ENCODE measurements at places on chromosomes 3 and 15.

- no peak for DNase-seq
Measured at GRCh38 chr3:197027151-197027895, 2.3 kb downstream of the MELTF start.

DNA sequence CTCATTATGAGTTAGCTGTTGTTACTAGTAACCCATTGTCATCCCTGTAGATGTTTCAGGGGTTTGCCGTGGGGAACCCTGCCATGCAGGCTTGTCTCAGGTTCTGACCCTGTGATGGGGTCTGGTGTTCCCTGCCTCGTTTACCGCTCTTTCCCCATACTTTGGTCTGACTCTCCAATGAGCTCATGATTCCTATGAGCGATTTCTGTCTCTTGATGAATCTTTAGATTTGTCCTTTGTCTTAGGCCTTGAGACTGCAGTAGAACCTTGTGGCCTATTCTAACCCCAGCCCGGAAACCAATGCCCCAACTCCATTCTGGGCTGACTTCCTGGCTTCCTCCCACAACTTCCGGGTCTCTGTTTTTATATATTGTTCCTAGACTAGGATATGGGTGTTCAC lies 11.3 kb upstream of the IQGAP1 start:
- DNase-seq = no peak

GRCh38 chr15:47588958-47589357 lies 128.3 kb upstream of the SEMA6D start:
- DNase-seq = no peak

DNA sequence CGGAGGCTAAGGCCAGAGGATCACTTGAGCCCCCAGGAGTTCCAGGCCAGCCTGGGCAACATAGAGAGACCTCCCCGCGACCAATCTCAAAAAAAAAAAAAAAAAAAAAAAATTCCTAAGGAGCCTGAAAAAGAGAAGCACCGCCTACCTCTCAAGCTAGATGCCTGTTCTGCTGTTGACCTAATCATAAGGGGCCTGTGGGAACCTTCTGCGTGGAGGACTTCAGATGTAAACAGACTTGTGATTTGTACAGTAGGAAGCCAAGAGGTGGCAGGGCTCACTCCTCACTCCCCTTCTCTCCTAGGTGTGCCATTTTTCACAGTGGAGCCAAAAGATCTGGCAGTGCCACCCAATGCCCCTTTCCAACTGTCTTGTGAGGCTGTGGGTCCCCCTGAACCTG lies 3.2 kb downstream of the TYRO3 start:
- no peak for DNase-seq

DNA sequence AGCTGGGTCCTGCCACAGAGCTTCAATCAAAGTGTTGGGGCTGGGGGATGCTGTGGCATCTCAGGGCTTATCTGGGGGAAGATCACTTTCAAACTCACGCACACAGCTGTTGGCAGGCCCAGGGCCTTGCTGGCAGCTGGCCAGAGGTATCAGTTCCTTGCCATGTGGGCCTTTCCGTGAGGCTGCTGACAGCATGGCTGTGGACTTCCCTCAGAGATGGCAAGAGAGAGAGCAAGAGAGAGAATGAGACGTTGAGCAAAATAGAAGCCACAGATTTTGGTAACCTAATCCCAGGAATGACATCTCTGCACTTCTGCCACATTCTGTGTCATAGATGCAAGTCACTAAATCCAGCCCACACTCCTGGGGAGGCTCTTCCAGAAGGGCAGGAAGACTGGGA lies 91.0 kb downstream of the TPRG1 start:
- DNase-seq = no peak

DNA sequence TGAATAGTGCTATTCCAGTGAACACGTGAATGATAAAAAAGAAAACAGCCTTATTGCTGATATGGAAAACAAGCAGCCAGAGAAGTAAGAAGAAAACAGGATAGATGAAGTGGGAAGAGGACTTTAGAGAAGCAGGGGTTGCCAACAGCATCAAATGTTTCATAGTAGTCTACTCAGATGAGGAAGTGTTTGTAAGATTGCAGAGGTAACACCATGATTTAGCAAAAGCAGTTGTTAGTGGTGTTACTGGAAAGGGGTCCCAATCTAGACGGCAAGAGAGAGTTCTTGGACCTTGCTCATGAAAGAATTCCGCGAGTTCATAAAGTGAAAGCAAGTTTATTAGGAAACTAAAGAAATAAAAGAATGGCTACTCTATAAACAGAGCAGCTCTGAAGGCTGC lies 108.8 kb upstream of the MCTP2 start:
- no peak for DNase-seq

- DNase-seq = no peak
Measured at GRCh38 chr15:53837263-53837662, 77.8 kb upstream of the WDR72 start.

DNA sequence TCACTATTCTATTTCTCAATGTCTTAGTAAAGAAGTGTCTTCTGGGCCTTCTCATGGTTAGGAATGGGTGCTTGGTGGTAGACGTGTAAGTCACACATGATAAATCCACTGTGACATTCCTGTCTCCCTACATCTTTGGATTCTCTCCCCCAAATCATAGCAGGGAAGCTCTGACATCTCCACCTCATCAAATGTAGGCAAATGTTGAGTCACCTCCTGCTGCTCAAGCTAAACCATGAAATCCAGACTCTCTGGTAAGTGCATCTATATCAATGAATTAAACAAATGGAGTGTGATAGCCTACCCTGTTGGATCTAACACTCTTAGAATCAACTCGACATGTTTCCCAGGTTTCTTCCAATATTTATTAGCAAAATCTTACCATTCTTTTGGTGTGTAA lies 42.8 kb upstream of the RPL35A start:
- DNase-seq = no peak

GRCh38 chr15:98139337-98139736 lies 178.8 kb downstream of the ARRDC4 start:
- DNase-seq = no peak

DNA sequence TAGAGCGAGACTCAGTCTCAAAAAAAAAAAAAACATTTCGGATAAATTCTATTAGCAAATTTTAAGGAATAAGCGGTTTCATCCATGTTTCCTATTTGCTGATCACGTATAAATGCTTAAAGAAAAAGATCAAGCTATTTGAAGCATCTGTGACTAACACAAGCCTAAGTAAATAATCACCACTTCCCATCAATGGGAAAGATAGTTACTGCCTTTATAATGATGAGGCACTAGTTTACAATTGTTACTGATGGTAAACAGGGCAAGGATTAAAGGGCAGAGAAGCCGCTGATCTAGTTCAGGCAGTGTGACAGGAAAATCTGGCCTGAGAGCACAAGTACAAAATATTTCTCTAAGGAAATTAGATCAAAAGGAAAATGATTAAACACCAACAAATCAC lies 13.7 kb downstream of the CLPX start:
- no peak for DNase-seq

DNA sequence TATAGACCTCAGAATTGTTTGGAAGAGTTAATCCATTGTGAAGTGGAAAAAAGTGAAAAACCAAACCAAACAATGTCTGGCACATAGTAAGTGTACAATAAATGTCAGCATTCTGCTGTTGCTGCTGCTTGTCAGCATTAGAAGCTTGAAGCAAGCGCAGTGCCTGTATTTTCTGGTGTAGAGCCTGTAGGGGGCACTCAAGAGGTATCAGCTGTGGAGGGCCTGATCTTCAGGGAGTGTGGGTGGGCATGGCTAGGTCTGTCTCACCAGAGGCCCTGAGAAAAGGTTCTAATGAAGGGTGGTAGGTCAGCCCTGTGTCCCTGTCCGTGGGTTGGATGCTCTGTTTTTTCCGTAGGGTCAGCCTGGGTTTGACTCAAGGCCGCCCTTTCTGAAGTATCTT lies 3.6 kb downstream of the ADAMTSL3 start:
- DNase-seq = no peak

DNA sequence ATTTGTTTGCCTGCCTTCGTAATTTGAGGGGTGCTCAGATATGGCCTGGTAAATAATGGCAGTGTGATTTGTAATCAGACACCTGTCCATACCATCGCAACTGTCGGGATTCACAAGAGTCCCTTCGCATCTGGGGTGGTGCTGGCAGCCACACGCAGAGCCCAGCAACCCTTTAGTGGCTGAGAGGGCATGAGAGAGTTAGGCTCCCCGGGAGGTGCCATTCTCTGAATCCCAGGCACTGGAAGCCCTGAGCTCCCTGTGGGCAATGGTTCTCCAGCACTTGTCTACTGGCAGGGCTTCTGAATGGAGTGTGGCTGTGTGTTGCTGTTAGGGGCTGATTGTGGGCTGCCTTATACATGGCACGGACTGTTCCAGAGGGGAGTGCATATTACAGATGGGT lies 230.1 kb downstream of the EBLN2 start:
- DNase-seq = no peak

DNA sequence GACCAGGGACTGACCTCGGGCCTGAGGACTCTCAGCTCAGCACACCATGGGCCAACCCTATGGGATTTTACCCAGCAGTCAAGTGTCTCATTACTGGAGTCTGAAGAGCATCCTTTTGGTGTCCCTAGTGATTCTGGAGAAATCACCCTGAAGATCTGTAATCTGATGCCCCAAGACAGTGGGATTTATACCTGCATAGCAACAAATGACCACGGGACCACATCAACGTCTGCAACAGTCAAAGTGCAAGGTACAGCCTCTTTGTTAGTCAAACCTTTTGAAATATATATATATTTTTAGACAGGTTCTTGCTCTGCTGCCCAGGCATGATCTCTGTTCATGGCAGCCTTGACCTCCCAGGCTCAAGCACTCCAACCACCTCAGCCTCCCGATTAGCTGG lies 34.2 kb upstream of the UMPS start:
- no peak for DNase-seq

GRCh38 chr3:123076112-123076495 lies 9.3 kb downstream of the PDIA5 start:
- DNase-seq = no peak

GRCh38 chr15:97645758-97646157 lies 314.7 kb upstream of the ARRDC4 start:
- no peak for DNase-seq

DNA sequence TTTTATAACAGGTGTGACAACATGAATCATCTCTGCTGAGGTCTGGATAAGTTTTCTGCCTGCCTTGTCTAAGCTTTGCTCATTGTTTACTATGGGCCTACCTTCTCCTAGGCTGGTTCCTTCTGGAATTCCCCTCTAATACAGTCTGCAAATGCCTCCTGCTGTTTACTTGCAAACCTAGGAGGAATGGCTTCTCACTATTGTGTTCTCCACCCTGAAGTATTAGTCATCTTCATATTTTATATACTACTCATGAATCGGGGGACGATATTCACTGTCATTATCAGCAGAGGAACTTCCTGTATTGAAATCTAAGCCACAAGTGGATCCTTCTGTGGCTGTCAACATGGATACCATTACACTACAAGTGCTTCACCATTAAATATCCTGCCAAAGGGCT lies 154.8 kb downstream of the PLCL2 start:
- DNase-seq = no peak

GRCh38 chr15:33005582-33005981 lies 188.9 kb downstream of the FMN1 start:
- no peak for DNase-seq

DNA sequence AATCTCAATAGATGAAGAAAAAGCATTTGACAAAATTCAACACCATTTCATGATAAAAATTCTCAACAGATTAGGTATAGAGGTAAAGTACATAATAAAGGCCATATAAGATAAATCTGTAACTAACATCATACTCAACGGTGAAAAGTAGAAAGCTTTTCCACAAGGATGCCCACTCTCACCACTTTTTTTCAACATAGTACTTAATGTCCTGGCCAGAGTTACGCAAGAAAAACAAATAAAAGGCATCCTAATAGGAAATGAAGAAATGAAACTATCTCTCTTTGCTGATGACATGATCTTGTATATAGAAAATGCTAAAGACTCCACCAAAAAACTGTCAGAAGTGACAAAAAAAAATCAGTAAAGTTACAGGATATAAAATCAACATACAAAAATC lies 33.0 kb downstream of the THBS1 start:
- no peak for DNase-seq

GRCh38 chr15:72285402-72285801 lies 13.0 kb upstream of the PARP6 start:
- DNase-seq = no peak

GRCh38 chr3:194194051-194194756 lies 58.3 kb downstream of the HES1 start:
- no peak for DNase-seq

DNA sequence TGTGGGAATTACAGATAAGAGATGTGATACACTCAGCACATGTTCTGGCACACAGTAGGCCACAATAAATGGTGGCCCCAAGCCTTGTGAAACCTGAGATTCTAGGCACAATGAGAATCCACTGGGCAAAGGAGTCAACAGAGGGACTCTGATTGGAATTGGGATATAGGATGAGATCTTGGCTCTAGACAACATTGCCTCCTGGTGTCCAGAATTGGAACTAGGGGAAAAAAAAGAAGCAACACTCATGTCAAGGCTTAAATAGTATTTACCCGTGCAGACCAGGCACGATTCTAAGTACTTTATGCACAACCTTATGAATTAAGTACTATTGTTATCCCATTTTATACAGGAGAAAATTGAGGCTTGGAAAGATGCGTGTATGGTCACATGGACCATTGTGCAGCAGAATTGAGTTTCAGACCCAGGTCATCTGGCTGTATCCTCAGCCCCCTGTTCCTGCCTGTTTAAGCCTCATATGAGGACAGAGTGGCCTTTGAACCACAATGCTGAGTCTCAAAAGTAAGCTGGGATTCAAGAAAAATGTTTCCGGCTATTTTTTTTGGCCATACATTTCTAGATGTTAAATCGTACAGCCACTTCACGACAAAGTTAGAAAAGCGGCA lies 124.8 kb downstream of the SV2B start:
- DNase-seq = no peak

DNA sequence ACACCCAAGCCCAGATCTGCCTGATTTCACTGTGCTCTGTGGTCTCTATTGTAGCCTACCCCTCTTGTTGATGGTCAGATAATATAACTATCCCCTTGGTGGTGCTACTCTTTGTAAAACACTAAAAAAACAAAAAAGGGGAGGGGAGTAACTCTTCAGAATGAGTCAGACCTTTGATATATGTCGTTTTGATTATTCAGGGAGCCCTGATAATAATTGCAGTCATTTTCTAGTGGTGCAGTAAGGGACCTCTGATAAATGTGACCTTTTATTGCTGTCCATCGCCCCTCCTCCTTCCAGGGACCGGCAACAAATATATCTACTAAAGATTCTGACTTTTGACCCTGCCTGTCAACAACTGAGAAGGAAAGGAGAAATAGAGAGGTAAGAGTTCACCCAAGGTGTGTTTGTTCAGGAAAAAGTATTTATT lies 45.1 kb upstream of the MAGI1 start:
- DNase-seq = no peak

GRCh38 chr3:168457954-168458539 lies 362.3 kb upstream of the GOLIM4 start:
- no peak for DNase-seq

- DNase-seq = no peak
Measured at GRCh38 chr3:39171860-39172259, 18.5 kb upstream of the CSRNP1 start.

All from activated naive CD4-positive, alpha-beta T cell (primary cell).